ENCODE measurements at places on chromosomes 4 and X.

DNA sequence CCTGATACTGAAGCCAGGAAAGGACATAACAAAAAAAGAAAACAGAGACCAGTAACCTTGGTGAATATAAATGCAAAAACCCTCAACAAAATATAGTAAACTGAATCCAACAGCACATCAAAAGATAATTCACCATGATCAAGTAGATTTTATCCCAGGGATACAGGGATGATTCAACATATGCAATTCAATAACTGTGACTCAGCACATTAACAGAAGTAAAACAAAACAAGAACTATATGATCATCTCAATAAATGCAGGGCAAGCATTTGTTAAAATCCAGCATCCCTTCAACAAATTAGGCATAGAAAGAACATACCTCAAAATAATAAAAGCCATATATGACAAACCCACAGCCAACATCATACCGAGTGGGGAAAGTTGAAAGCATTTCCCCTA lies 112.0 kb downstream of the HHIP start:
- no peak for DNase-seq

DNA sequence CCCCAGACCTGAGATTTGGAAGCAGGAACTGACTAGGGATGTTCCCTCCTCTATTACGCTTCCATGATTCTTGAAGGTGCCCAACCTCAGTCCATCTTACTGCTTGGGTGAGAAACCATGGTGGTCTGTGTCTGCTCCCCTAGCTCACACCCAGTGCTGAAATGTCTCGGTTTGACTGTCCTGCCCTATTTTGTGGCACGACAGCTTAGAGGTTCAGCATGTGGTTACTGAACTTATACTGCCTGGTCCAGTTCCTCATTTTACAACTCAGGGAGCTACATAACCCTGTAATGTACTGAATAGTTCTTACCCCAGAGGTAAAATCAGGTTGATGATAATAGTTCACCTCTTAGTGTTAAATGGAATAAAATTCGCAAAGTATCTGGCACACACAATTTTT lies 203.1 kb downstream of the RBM46 start:
- DNase-seq = no peak

- no peak for DNase-seq
These were observed 16.4 kb upstream of the TNIP3 start for GRCh38 chr4:121180558-121180957.

- peak; percentile 29 for DNase-seq
These were observed 6.5 kb downstream of the RPL39 start for GRCh38 chrX:119784747-119785446.

DNA sequence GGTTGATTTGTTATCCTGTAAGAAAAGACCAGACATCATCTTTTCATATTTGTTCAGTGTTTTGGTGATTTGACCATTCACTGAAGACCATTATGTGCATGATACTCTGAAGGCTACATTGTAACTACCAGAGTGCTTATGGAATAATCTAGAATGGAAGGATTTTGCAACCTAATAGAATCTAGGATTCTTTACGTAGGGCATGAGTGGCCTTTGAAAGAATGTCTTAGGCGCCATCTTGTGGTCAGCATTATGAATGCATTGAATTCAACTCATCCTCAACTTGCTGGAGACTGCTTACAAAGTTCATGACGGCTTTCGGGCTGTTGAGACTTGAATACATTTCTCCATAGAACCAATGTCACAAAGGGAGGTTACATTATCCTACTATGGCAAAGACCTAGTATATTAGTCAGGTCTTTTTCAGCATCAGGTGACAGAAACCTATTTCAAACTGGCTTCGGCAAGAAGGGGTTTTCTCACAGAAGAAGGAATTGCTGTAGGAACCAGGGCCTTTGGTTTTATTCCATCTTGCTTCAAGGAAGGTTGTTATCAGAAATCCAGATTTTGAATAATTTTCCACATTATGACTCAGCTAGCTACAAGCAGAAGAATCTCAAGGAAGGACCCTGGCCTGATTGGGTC lies 104.1 kb downstream of the GPAT3 start:
- peak; percentile 82 for DNase-seq

GRCh38 chr4:53322696-53323095 lies 43.2 kb downstream of the SCFD2 start:
- no peak for DNase-seq

GRCh38 chrX:638482-639131 lies 8.0 kb downstream of the SHOX start:
- no peak for DNase-seq

- no peak for DNase-seq
These were observed 118.9 kb downstream of the SLC10A6 start for GRCh38 chr4:86730310-86730709.

GRCh38 chr4:161496-162284 lies 37.4 kb downstream of the ZNF718 start:
- no peak for DNase-seq

DNA sequence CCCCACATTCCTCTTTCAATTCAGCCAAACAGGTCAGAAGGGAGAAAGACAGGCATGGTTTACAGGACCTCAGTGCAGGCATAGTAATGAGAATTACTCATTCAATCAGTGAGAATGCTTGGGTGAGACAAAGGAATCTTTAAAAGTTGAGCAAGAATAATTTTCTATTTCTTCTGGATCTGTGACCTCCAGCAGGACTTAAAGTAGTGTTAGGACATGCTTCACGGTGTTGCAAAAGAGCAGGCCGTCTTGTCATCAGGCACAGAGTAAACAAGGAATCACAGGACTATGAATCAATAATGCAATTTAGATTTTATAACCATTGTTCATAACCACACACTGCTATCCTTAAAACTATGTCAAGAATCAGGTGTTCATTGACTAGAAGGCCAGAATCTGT lies 130.6 kb upstream of the GLRA2 start:
- DNase-seq = no peak

- peak; percentile 35 for DNase-seq
These were observed 81.9 kb upstream of the QRFPR start for GRCh38 chr4:121462660-121463261.

- DNase-seq = no peak
These were observed 740.0 kb upstream of the IGFBP7 start for GRCh38 chr4:57850141-57850540.

GRCh38 chrX:1596676-1597344 lies 5.4 kb downstream of the AKAP17A start:
- no peak for DNase-seq

GRCh38 chrX:41406201-41406600 lies 40.9 kb upstream of the NYX start:
- no peak for DNase-seq

DNA sequence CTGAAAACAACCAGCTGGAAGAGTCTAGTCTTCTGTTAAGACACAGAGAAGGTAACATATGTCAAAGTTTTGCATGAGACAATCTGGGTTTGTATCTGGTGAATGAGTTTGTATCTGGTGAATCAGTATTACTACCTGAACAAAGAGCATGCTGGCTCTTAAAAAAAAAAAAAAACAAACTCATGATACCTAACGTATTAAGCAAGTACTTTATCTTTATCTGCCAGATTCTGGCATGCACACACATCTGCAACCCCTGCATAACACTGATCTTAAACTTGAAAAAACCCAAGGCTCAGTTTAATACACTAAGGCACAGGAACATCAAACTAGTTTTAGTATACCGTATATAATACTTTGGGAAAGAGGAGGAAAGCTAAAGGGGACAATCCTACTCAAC lies 5.8 kb downstream of the YTHDC1 start:
- DNase-seq = no peak

DNA sequence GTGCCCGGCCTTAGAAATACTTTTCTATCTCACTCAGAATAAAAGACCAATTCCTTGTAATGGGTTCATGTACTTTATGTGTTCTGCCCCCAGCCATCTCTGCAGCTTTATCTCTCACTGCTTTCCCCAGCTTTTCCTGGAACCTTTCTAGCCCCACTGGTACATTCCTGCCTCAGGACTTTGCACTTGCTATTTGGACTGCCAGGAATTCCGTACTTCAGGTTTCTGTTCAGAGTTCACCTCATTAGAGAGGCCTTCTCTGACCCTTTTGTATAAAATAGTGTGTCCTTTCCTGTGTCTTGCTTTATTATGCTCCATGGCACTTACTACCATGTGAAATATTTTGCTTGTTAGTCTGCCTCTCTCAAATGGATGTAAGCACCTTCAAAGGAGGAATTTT lies 112.5 kb downstream of the PDLIM5 start:
- DNase-seq = no peak

GRCh38 chrX:39331082-39331704 lies 529.9 kb downstream of the MID1IP1 start:
- DNase-seq = no peak

DNA sequence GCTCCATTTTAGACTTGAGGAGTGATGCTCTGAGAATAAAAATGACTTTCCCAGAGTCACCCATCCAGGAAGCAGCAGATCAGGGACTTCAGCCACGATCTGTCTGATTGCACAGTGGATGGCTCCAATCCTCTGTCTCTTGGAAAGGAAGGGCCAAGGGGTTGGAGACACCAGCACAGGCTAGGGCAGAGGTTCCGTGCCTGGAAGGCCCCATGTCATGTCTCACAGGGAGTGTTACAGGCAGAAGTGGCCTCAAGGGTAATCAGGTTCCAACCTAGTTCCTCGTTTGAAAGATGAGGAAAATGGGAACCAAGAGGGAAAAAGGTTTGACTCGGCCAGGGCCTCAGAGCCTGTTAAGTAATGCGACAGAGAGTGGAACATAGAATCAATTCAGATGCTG lies 160.0 kb downstream of the EFNB1 start:
- no peak for DNase-seq

DNA sequence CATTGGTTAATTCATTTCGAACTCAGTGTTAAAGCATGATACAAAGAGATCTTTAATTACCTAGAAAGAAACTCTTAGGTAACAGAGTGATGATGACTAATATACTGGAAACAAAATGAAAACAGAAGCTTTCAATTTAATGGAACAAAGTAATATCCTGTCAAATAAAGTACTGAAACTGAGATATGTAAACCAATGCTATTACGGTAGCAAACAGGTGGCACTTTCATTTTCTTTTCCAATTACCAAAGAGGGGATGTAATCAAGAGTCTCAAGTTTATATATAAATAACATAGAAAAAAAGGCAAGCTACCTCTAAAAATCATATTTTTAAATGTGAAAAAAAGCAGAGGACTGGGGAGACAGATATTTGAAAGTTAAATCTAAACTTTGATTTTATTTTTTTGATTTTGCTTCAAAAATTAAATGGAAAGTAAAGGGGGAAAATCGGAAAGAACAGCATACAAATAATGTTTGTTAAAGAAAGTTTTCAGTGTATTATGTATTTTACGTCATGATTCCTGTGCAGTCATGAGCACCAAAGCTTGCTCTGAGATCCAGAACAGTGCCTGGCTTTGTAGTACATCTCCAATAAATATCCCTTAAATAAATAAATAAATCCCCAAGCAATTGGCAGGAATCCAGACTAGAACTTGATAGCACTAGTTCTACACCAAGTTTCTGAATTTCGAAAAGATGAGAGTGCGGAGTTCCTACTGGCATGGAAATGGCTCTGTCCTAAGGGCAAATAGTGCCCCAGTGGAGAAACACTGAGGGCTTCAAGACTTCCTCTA lies 25.0 kb upstream of the RAPGEF2 start:
- no peak for DNase-seq

DNA sequence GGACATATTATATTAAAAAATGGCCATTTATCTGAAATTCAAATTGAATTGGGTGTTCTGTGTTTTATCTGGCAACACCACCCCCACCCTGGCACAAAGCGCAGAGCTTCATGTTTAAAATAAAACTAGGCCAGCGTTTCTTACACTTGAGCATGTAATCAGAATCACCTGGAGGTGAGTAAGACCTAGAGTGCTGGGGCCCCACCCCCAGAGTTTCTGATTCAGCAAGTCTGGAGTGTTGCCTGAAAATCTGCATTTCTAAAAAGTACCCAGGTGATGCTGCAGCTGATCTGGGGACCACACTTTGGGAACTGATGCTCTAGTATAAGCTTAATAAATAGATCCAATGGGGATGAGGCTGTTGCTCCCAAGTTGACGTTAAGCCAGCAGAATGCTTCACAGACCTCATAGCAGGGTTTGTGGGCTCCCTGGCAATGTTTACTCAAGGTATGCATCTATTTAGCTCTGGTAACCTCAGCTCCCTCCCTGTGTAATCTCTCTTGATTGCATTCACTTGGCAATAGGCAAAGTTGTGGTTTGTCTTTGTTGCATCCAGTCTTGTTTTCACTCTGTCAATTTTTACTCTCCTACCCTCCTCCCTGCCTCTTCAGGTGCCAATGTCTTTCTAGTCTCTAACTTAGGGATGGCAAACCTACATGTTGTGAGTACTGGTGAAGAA lies 99.8 kb upstream of the TEX13D start:
- no peak for DNase-seq

DNA sequence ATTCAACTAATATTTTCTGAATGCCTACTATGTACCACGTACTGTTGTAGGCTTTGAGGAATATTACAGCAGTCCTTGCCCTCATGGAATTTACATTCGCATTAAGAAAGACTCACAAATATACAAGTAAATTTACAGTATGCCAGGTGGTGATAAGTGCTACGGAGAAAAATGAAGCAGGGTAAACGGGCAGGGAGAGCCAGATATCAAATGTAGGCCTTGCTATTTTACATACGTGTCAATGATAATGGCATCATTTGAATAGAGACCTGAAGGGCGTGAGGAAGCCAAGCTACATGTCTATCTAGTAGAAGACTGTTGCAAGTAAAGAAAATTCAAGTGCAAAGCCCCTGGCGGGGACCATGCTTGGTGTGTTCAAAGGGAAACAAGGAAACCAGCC lies 65.2 kb downstream of the AMMECR1 start:
- DNase-seq = no peak

- DNase-seq = no peak
These were observed 2.4 kb upstream of the TADA2B start for GRCh38 chr4:7040765-7041164.

DNA sequence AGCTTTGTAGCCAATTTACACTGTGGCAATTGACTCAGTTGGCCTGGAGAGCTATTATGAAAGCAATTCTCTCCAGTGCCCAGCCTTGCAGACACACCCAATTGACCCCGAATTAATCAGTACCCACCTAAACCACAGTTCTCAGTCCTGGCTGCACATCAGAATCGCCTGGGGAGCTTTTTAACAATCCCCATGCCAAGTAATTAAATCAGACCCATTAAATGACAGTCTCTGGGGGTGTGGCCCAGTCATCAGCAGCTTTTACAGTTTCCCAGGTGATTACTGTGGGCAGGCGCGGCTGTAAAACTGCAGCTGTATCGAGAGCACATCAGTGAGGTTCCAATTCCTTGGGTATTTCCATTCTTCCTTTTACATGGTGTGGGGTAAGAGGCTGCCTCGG lies 460.9 kb upstream of the FAT1 start:
- DNase-seq = no peak

Measured in cerebellar cortex (tissue), 1 donor.